Suprapubic skin (tissue), 4 donors: ENCODE measurements at places on chromosomes 16 and 17. TPM values are rescaled to one million over a fixed set of nuclear protein-coding genes. Genes with fewer than 3 reads are reported as not detected.

Gene CSH1
- total RNA-seq: not detected

Gene BRICD5
- total RNA-seq: 2.2 TPM

Gene CACNA1H
- 27.4 TPM for total RNA-seq

Gene RAB26
- 1.4 TPM for total RNA-seq

Gene CD300LG
- total RNA-seq: 7.0 TPM

Gene PRSS33
- not detected for total RNA-seq

Gene KRTAP9-1
- 1.1 TPM for total RNA-seq

Gene KCNJ2
- total RNA-seq: 15.7 TPM

- H3K4me1 ChIP-seq: peaks cover 49% of the 10 kb centered on the region
- peak overlapping the region; percentile 22 for H3K27ac ChIP-seq
- no peaks in the 10 kb centered on the region for H3K27me3 ChIP-seq
- H3K36me3 ChIP-seq: peaks cover 4% of the 10 kb centered on the region
Measured at GRCh38 chr16:58121132-58121531, 8.0 kb downstream of the CFAP20 start.

GRCh38 chr16:50664270-50664669 lies 16.8 kb downstream of the SNX20 start:
- no peak for DNase-seq
- no peak overlapping the region for H3K4me3 ChIP-seq
- H3K4me1 ChIP-seq: peaks cover 25% of the 10 kb centered on the region
- H3K36me3 ChIP-seq: no peaks in the 10 kb centered on the region
- no peak overlapping the region for H3K27ac ChIP-seq

DNA sequence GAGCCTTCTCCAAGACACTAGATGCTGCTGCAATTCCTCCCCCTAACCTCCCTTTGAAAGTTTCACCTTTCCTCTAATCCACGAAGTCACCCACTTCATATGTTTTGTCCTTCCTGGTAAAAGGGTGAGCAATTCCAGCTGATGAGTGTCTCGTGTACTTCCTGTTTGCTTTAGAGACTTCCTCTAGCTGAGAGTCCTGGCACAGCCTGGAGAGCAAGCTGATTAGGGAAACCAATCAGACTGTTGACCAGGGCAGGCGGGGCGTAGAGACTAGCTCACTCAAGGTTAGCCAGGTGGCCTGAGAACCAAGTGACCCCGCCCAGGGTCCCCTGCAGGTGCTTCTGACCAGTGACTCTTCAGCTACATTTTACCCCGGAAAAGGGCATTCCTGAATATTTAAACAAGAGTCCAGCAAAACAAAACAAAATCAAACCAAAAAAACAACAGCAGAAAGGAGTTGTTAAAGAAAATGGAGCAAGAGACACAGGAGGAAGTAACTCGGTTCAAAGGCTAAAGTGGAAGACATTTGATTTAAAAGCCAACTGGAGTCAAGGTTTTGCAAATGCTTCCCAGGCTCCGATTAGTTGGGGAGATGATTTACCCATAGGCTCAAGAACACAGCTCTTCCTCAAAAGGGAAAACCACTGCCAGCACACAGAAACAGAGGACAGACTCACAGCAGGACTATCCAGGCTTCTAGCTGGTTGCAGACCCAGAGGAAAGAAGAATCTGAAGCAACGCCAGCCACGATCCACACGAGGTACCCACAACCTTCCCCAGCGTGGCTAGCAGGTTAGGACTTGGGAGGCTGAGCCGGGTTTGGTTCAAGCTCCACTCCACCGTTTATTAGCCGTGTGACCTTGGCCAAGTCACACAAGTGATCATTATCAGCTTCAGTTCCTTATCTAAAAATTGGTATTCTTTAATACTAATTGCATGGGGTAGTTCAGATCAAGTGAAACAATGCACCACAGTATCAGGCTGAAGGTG lies 13.4 kb downstream of the HSPB9 start:
- H3K4me1 ChIP-seq: peaks cover 73% of the 10 kb centered on the region
- H3K27me3 ChIP-seq: no peaks in the 10 kb centered on the region
- DNase-seq: no peak
- peak overlapping the region; percentile 46 for H3K27ac ChIP-seq

GRCh38 chr17:33686171-33686570 lies 393.1 kb upstream of the ASIC2 start:
- DNase-seq: no peak
- no peak overlapping the region for H3K27ac ChIP-seq
- H3K4me1 ChIP-seq: no peaks in the 10 kb centered on the region

DNA sequence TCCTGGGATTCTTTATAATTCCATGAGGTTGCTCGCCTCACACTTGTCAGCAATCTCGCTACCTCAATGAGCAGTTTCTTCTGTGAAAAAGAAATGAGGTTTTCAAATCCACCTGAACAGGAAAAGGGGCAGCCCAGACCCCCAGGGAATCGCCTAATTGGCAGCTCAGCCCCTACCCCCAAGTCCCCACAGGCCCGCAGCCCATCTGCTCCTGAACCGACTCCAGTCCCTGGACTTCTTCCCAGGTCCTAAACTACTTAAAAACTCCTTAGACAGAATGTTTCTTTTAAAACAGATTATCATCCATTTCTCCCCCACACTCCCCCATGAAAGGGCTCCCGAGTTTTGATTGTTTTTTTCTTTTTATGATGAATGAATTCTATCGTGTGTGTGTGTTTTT lies 89.8 kb downstream of the PMP22 start:
- H3K36me3 ChIP-seq: no peaks in the 10 kb centered on the region
- H3K27ac ChIP-seq: no peak overlapping the region
- DNase-seq: no peak
- H3K27me3 ChIP-seq: no peaks in the 10 kb centered on the region
- no peak overlapping the region for H3K4me3 ChIP-seq

DNA sequence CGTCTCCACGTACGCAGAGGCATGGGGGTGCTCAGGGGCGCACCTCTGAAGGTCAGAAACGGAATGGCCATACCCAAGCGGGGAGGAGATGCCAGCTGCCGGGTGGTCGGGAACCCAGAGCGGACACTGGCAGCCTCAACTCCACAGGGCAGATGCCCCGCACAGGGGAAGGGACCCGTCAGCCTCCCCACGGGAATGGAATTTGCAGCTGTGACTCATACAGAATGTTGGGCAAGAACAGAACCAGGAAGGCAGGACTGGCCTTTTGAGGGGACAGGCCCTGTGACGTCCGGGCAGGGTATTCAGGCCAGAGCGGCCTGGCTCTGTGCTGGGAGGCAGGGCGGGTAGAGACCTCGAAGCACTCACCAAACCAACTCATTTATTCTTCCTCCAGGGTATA lies 7.5 kb downstream of the TK1 start:
- no peaks in the 10 kb centered on the region for H3K36me3 ChIP-seq
- DNase-seq: no peak
- H3K4me3 ChIP-seq: no peak overlapping the region
- peaks cover 27% of the 10 kb centered on the region for H3K4me1 ChIP-seq
- no peaks in the 10 kb centered on the region for H3K27me3 ChIP-seq

DNA sequence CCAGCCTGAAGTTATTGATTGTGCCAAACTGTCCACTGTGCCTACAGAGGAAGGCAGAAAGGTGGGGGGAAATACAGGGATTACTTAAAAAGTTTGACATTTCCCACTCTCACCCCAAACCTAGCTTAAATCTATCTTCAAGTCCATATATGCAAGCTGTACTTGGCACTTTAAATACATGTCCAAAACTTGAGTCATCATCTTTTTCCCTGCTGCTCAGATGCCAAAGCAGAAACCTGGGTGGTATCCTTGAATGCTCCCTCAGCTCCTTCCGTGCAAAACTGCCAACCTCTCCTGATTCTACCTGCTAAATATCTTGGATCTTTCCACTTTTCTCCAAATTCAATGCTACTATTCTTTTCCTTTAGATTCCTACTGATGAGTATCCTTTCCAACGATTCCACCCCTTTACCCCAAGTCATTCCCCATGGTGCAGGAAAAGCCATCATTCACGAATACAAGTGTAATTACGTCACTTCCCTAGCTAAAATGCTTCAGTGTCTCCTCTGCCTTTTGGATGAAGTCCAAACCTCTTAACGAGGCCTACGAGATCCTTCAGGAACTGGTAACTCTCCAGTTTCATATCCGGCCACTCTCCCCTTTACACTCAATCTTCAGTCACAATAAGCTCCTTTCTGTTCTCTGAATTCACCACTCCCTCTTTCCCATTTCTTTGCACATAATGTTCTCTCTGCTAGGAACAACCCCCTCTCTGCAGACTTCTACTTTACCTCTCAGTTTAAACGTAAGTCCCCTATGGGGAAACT lies 9.3 kb downstream of the BECN1 start:
- no peak for DNase-seq
- peaks cover 97% of the 10 kb centered on the region for H3K36me3 ChIP-seq
- no peaks in the 10 kb centered on the region for H3K27me3 ChIP-seq
- H3K27ac ChIP-seq: peak overlapping the region; percentile 24
- H3K4me3 ChIP-seq: no peak overlapping the region

- no peak for DNase-seq
- H3K4me3 ChIP-seq: no peak overlapping the region
- H3K36me3 ChIP-seq: no peaks in the 10 kb centered on the region
- H3K27ac ChIP-seq: no peak overlapping the region
- no peaks in the 10 kb centered on the region for H3K4me1 ChIP-seq
- H3K27me3 ChIP-seq: no peaks in the 10 kb centered on the region
Measured at GRCh38 chr16:52051414-52052172, 495.4 kb downstream of the TOX3 start.

DNA sequence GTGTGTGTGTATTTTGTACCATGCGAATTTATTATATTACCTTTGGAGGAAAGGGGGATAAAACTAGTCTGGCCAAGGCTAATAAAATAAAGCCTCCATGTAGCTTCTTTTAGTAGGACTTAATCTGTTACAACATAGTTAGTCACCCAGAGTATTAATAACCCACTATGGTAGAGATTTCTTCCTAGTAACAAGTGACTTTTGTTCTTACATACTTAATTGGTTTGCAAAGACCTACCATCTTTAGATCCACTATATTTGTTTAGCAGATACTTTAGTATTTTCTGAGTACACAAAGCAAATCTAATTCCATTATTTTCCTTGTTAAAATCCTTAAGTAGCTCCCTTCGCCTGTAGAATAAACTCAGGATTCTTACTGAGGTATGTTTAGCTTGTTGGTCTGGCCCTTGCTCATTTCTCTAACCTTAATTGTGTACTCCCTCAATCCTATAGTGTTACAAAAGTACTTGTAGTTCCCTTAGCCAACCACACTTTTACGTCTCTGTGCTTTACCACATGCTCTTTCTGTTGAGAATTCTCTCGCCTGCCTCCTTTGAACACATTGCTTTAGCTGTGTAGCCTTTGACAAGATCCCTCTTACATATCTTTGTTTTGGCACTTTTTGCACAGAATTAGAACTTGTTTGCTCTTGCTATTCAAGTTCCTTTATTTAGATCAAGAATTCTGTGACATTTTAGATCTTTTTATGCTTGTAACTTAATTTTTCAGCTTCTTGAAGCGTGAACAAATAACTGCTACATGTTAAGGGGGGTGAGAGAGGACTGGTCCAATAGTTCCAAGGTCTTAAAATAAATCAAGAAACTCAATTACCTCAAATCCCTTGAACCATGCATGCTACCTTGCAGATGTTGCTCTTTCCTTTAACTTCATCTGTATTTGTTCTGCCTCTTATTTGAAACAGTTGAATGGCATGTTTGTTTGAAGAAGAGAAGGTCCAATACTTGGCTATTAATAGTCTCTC lies 23.8 kb downstream of the CLTC start:
- H3K4me1 ChIP-seq: peaks cover 39% of the 10 kb centered on the region
- no peak for DNase-seq
- H3K27me3 ChIP-seq: no peaks in the 10 kb centered on the region
- H3K4me3 ChIP-seq: no peak overlapping the region

DNA sequence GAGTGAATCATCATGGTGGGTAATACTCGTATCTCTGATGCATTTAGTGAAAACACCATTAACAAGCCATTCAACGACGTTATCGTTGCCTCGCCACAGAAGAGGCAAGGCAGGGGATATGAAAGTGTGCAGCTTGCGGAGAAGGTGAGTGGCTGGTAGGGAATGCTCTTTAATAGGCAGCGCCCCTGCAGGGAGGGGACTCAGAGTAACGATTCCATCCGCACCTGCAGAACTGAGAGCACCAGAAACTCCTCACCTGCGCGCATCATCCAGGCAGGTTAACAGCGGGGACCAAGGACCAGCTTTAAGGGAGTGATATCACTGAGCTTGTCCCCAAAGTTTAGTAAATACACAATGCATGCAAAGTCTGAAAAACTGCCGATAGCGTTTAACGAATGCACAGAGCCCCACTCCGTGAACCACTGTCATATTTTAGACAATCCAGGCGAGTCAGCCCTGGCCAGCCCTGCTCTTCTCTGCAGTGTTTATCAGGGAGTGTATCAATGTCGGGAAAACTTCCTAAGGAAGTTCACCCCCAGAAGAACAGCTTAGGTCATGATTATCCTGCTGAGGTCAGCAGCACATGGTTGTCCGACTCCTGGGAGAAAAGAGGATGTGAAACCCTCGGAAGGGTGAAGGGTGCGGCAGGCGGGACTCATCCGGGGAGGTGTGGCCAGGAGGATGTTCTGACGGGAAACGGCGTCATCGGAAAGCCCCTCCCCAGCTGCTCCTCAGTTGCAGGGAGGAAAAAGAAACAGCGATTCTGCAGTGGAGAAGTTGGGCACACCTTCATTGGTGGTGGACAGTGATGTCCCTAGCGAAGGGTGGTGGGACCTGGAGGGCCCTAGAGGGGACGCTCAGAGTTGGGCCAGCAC lies 68.5 kb upstream of the DNAH17 start:
- H3K27me3 ChIP-seq: peaks cover 3% of the 10 kb centered on the region
- no peak overlapping the region for H3K4me3 ChIP-seq
- H3K36me3 ChIP-seq: no peaks in the 10 kb centered on the region
- H3K27ac ChIP-seq: no peak overlapping the region
- H3K4me1 ChIP-seq: no peaks in the 10 kb centered on the region
- no peak for DNase-seq

- H3K27ac ChIP-seq: no peak overlapping the region
- no peak overlapping the region for H3K4me3 ChIP-seq
- no peaks in the 10 kb centered on the region for H3K4me1 ChIP-seq
- H3K36me3 ChIP-seq: no peaks in the 10 kb centered on the region
Measured at GRCh38 chr17:55117164-55117563, 147.6 kb upstream of the HLF start.

DNA sequence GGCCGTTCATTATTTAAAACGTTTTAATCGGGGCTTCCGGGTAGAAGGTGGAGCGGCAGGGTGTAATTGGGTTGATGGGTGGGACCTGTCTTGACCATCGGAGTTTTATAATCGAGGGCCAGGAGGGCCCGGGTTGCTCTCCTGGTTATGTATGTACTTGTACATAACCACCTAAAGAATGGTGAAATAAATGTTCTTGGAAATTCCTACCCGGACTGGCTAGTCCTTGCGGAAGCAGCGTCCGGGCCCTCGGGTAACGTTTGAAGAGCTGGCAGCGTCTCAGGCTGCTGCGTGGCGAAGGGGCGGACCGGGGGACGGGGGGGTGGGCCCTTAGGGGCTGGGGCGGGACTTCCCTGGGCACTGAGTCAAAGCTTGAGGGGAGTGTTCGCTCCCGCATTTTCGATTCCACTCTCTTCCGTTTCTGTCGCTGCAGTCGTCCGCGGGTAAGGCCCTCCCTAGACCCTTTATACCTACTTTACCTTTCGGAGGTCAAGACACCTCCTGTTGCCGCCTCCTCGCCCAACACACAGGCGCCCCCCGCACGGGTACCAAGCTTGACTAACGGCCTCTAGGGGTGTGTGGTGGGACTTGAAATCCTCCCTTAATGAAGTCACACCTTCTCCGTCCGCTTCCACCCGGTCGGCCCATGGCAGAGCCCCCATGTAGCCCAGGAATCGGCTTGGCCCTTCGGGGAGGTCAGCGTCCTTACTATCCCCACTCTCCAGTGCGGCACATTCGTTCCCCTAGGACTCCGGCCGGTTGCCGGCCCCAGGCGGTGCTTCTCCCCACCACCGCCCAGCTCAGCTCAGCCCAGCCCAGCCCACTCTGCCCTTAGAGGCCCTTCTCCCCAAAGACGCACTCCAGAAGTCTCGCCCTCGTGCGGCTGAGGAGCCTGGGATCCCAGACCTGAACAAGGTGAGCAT lies at the start of gene TMEM106A:
Gene TMEM106A (plus strand): TSS at position 396 of the 923 bp plus-strand sequence. CDS start 1,167 bp downstream, outside the sequence.
- no peaks in the 10 kb centered on the region for H3K27me3 ChIP-seq
- H3K36me3 ChIP-seq: peaks cover 45% of the 10 kb centered on the region
- H3K4me3 ChIP-seq: peak within 1 kb of the TSS; percentile 65
- peaks cover 28% of the 10 kb centered on the region for H3K4me1 ChIP-seq
- peak within 1 kb of the TSS; percentile 76 for H3K27ac ChIP-seq
